ENCODE measurements at places on chromosomes 4 and X.

DNA sequence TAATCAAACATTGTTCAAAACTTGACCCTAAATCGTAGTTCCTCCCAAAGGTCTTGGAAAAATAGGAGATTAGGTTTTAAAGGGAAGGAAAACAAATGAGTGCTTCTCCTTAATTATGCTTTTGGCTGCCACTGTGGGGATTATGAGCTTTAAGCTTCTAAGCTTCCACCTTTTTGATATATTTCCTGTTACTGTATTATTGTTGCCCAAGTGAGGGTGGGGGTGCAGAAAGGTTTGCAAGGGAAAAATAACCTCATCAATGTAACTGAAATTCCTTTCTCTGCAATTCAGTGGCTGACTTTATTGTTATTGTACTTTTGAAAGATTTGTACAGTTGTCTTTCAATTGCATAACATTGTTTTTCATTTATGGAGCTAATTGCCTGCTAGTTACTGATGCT lies 285.1 kb downstream of the FRMPD4 start:
- no peak for DNase-seq

GRCh38 chrX:103565197-103565596 lies 20.1 kb upstream of the TCEAL4 start:
- no peak for DNase-seq

GRCh38 chr4:74117024-74117534 lies 18.1 kb upstream of the CXCL2 start:
- no peak for DNase-seq

GRCh38 chr4:39422247-39422646 lies 15.5 kb downstream of the KLB start:
- DNase-seq, result no peak

DNA sequence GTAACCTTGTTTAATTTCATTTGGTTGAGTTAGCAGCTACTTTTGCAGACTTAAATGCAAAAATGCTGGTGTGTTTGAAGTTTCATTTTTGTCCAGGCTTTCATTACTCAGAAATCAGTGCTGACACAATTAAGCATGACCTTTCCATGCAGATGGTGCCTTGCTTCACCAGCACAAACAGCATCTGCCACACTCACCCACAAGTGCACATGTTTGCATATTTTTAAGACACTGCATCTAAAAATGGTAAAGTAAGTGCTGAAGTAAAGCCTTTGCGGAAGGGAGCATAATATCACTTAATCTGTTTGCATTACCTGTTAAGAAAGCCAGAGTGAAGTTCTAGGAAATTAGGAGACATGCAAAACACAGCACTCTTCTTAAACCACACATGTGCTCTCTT lies 7.3 kb upstream of the DAPP1 start:
- DNase-seq, result no peak

All from vagina (tissue), 2 donors.